ENCODE measurements at places on chromosomes 3 and 15. TPM values are rescaled to one million over a fixed set of nuclear protein-coding genes. Genes with fewer than 3 reads are reported as not detected.

DNA sequence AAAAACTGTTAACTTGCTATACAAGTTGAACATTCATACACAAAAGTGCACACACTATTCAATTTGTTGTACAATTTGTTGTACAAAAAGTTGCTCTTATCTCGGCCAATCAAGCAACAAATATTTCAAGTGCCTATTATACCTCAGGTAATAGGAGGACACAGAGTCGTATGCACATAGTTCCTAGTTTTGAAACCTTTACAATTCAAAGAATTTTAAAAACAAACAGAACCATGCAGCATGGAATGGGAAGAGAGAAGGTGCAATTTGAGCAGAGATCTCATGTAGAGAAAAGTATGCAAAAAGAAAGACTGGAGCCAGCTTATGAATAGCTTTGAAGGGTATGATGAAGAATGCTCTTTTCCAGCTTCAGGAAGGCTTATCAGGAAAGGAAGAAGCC, 46.5 kb upstream of the ARPP19 start:
- no peaks in the 10 kb centered on the region for H3K27me3 ChIP-seq
- H3K36me3 ChIP-seq: no peaks in the 10 kb centered on the region
- H3K27ac ChIP-seq: no peak overlapping the region
- H3K4me1 ChIP-seq: no peaks in the 10 kb centered on the region
- no peak overlapping the region for H3K4me3 ChIP-seq

DNA sequence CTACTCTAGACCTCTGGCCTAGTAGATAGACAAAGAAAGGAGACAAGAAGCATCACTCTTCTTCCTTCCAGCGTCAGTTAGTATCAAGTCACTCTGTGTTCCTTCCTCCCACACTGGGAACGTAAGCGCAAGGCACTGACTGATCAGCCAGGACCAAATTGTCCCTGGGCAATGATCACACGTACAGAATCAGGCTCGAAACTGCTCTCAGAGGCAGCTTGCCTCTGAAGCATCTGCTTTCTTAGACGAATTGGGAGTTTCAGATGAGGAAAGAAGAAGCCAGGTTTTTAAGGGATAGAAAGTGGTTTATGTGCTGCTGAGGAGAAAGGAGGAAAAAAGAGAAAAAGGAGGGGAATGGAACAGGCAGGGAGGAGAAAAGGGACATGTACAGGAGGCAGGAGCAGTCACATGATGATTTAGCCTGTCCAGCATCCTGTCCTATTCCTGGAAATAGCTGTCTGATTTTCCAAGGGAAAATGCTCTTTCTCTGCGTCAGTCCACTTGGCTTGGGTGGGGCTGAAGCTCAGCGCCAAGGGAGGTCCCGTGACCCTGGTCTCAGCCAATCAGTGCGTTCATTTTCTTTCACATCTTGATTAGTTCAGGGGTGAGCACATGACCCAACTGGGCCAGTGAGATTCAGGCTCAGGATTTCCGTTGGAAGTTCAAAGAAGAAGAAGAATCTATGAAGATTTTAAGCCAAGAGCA, 102.0 kb upstream of the PRICKLE2 start:
- peaks cover 21% of the 10 kb centered on the region for H3K27me3 ChIP-seq
- DNase-seq: no peak
- no peak overlapping the region for H3K27ac ChIP-seq
- H3K4me3 ChIP-seq: no peak overlapping the region

DNA sequence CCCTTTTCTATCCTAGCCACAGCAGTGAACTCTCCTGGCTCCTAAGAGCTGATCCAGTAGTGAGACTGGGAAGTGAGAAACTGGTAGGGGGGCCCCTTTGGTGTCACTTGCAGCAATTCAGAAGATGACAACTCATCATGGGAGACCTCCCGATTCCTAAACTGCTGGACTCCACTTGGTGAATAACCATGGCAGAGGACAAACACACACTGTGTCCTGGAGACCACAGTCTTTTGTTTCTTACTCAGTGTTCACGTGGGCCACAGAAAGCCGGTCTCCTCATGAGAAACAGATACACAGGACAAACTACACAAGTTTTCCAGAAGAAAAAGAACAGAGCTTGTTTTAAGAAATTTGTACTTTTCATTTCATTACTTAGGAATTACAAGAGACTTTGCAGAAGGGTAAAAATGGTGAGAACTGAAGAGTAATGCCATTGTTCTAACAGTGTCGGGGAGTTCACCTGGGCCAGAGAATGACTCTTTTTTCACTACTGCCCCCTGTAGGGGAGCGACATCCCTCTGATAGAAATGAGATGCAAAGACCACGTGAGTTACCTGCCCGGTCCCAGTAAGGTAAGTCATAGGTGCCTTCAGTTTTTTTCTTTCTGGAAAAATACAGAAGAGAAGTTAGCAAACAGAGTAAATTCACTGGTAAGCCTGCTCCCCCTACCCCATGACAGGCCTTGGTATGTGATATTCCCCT, 38.1 kb downstream of the ST3GAL6 start:
- H3K36me3 ChIP-seq: no peaks in the 10 kb centered on the region
- H3K27me3 ChIP-seq: no peaks in the 10 kb centered on the region
- no peak overlapping the region for H3K27ac ChIP-seq
- H3K4me1 ChIP-seq: no peaks in the 10 kb centered on the region
- DNase-seq: no peak
- H3K4me3 ChIP-seq: no peak overlapping the region

- H3K4me1 ChIP-seq: no peaks in the 10 kb centered on the region
- no peak for DNase-seq
- H3K36me3 ChIP-seq: no peaks in the 10 kb centered on the region
- H3K27ac ChIP-seq: no peak overlapping the region
Observed at GRCh38 chr3:123724306-123724705, 139.5 kb upstream of the HACD2 start.

GRCh38 chr3:29406291-29406832, 125.5 kb downstream of the RBMS3 start:
- no peaks in the 10 kb centered on the region for H3K27me3 ChIP-seq
- no peak for DNase-seq

- no peak overlapping the region for H3K4me3 ChIP-seq
- DNase-seq: no peak
- peaks cover 6% of the 10 kb centered on the region for H3K4me1 ChIP-seq
- no peak overlapping the region for H3K27ac ChIP-seq
- H3K36me3 ChIP-seq: peaks cover 3% of the 10 kb centered on the region
Observed at GRCh38 chr15:49179433-49180190, 9.6 kb downstream of the GALK2 start.

DNA sequence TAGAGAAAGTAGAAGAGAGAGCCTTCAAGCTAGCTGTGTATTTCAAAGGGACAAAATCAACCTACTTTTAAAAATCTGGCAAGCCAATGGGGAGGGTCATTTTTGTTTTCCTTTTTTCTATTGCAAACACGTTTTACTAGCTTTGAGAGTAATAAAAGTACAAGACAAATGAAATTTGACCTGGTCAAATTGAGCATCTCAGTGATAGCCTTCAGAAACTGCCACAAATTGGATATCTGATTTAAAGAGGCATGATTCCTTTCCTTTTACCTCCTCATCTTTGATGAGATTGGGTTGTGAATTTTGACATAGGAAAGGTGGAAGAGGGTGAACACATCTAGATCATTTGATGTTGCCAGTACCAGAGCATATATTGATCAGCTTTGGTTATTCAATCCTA, 53.6 kb upstream of the RBMS3 start:
- H3K27me3 ChIP-seq: no peaks in the 10 kb centered on the region
- DNase-seq: no peak
- no peaks in the 10 kb centered on the region for H3K36me3 ChIP-seq

DNA sequence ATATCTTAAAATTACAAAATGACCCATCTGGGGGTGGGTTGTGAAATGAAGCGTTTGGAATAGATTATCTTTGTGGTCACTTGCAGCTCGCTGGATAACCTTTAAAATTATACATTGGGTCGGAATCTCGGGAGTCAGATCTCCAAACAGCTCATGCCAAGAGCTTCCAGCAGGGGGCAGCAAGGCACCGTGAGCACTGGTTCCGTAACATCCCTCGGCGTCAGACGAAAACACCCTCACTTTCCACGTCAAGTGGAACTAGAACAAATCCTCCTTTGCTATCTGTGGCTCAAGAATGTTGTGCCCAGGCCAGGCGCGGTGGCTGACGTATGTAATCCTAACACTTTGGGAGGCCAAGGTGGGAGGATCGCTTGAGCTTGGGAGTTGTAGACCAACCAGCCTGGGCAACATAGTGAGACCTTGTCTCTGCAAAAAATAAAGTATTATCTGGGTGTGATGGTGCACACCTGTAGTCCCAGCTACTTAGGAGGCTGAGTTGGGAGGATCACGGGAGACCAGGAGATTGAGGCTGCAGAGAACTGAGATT, 31.1 kb downstream of the UMPS start:
- H3K4me3 ChIP-seq: peak overlapping the region; percentile 66
- DNase-seq: peak; percentile 80
- H3K27ac ChIP-seq: no peak overlapping the region
- no peaks in the 10 kb centered on the region for H3K36me3 ChIP-seq
- H3K4me1 ChIP-seq: peaks cover 16% of the 10 kb centered on the region
- peaks cover 11% of the 10 kb centered on the region for H3K27me3 ChIP-seq

DNA sequence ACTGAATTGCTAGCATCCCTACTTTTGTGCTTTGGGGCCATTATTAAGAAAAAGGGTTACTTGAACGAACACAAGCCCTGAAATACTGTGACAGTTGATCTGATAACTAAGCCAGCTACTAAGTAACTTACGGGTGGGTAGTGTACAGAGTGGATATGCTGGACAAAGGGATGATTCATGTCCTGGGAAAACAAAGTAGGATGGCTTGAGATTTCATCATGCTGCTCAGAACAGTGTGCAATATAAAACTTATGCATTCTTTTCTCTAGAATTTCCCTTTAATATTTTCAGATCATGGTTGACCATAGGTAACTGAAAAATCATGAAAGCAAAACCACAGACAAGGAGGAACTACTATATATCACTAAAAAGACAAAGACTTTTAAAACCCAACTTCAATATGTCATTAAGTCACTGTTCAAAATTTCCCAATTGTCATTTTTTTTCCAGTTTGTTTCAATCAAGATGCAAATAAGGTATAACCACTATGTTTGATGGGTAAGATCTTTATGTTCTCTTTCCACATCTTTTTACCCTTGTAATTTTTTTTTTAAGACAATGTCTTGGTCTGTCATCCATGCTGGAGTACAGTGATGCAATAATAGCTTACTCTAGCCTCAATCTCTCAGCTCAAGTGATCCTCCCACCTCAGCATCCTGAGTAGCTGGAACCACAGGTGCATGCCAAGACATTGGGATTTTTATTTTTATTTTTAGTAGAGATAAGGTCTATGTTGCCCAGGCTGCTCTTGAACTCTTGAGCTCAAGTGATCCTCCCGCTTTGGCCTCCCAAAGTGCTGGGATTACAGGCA, 67.7 kb downstream of the IFT80 start:
- DNase-seq: no peak
- no peak overlapping the region for H3K27ac ChIP-seq
- H3K4me1 ChIP-seq: no peaks in the 10 kb centered on the region
- peaks cover 2% of the 10 kb centered on the region for H3K36me3 ChIP-seq

DNA sequence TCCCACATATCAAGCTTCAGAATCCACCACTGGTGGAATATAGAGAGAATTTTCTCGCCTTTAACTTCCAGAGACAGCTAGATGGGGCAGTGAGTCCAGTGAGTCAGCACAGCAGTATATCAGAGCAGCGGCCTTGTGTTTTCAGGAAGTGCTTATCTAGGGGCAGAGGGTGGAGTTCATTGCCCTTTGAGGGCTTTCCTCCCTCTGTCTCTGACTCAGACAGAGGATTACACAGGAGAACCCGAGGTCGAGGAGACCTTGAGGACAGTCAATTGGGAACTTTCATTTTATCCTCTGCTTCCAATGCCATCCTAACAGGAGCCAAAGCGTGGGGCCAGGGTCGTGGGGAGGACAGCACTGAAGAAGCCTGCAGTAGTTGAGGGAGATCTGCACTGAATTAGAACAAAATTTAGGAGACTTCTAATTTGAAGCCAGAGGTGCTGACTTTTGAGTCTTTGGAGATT, 109.6 kb upstream of the UMPS start:
- H3K27ac ChIP-seq: peak overlapping the region; percentile 40
- H3K36me3 ChIP-seq: peaks cover 3% of the 10 kb centered on the region
- H3K4me3 ChIP-seq: peak overlapping the region; percentile 33
- peaks cover 13% of the 10 kb centered on the region for H3K4me1 ChIP-seq

DNA sequence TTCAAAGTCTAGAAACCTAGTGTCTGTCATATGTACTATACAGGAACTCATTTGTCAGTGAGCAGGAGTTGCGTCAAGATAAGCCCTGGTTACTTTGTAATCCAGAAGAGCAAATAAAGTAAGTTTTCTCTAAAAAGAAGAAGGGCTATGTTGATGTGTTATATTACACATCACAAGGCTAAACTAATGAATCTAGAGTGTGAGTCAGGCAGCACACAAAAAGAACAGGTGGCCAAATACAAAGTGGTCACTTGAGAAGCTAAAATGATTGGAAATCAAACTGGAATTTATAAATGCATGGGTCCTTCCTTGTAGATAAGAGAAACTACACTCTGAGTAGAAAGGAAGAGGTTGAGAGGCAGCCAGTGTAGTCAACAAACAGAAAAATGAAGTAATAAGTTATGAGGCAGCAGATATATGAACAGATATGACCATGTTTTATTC, 771.6 kb downstream of the DIPK2A start:
- no peak overlapping the region for H3K27ac ChIP-seq
- DNase-seq: no peak
- H3K27me3 ChIP-seq: no peaks in the 10 kb centered on the region
- H3K4me3 ChIP-seq: no peak overlapping the region
- no peaks in the 10 kb centered on the region for H3K4me1 ChIP-seq

Gene CXCR6
- total RNA-seq: 13.1 TPM

Measured in activated T-cell treated with anti-CD3 and anti-CD28 coated beads, Interleukin-2, amount 50 U/mL, for 72 hours (primary cell).